ENCODE measurements at places on chromosomes 6 and 20.

- no peak for DNase-seq
These were observed 7.2 kb downstream of the THBS2 start for GRCh38 chr6:169246445-169246844.

DNA sequence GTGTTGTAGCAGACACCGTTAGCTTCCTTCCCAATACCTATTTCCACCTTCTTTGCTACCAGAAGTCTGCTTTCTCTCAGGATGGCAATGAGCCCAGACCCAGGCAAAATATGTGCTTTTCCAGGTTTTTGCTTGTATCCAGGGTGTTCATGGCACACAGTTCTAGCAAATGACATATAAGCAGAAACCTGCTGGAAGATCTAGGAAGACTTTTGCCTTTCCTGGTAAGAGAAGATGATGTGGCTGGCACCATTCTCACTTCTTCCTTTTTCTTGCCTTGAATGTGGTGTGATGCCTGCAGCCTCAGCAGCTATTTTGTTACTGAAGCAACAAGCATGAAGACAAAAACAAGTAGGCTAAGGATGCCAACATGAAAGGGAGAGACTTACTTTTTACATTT is 19.2 kb upstream of the TBC1D22B start:
- no peak for DNase-seq

DNA sequence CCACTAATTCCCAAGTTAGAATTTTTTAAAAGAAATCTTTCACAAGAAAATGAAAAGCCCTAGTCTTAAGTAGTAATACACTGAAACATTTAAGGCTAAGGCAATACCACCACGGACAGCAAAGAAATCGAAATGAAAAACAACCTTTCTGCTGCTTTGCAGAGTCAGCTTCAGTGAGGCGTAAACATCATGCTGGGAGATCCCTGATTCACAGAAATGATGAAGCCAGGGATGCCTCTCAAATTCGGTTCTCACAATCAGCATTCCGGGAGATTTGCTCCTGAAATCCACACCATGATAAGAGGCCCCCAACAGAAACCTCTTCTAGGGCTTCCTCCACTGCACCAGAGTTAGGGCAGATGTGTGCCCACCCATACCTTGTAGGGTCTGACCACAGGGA is 18.6 kb downstream of the RRBP1 start:
- DNase-seq: no peak

DNA sequence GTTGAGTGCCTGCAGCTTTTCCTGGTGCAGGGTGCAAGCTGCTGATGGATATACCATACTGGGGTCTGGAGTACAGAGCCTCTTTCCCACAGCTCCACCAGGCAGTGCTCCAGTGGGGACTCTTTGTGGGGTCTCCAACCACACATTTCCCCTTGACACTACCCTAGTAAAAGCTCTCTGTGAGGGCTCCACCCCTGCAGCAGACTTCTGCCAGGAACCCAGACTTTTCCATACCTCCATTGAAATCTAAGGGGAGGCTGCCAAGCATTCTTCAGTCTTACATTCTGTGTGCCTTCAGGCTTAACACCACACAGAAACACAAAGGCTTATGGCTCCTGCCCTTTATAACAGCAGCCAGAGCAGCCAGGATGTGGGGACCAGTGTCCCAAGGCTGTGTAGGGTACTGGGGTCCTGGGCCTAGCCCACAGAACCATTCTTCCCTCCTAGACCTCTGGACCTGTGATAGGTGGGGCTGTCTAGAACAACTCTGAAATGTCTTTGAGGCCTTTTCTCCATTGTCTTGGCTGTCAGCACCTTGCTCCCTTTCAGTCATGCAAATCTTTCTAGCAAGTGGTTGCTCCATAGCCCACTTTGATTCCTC is 65.7 kb downstream of the TBXT start:
- no peak for DNase-seq

- DNase-seq: no peak
These were observed 17.6 kb downstream of the SIRPD start for GRCh38 chr20:1539816-1540419.

DNA sequence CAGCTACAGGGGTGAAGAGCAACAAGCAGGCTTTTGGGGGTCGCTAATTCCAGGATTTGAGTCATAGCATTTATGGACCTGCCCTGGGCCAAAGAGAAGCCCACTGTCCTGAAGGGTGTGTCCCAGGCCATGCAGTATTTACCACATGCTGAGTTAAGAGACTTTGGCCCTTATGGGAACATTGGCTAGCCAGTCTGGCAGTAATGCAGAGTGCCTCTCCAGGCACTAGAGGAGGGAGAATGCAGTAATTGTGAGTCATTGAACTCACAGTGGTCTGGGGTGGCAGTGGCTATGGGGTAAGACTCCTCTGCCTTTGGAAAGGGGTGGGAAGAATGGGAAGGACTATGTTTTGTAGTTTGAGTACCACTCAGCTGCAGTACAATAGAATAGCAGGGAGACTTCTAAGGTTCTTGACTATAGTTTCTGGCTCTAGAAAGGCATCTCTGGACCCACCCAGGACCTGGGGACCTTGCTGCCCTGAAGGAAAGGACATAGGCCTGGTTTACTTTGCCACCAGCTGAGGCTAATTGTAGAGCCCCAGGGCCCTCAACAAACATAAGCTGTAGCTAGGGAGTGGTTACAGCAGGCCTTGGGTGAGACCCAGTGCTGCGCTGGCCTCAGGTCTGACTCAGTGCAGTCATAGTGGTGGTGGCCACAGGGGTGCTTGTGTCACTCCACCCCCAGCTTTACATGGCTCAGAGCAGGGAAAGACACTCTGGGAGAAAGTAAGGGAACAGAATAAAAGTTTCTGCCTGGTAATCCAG is 520.9 kb downstream of the HTR1B start:
- no peak for DNase-seq

GRCh38 chr6:44708208-44708607 is 320.7 kb downstream of the CDC5L start:
- DNase-seq: no peak

- no peak for DNase-seq
These were observed 102.0 kb downstream of the MAFB start for GRCh38 chr20:40587038-40587437.

DNA sequence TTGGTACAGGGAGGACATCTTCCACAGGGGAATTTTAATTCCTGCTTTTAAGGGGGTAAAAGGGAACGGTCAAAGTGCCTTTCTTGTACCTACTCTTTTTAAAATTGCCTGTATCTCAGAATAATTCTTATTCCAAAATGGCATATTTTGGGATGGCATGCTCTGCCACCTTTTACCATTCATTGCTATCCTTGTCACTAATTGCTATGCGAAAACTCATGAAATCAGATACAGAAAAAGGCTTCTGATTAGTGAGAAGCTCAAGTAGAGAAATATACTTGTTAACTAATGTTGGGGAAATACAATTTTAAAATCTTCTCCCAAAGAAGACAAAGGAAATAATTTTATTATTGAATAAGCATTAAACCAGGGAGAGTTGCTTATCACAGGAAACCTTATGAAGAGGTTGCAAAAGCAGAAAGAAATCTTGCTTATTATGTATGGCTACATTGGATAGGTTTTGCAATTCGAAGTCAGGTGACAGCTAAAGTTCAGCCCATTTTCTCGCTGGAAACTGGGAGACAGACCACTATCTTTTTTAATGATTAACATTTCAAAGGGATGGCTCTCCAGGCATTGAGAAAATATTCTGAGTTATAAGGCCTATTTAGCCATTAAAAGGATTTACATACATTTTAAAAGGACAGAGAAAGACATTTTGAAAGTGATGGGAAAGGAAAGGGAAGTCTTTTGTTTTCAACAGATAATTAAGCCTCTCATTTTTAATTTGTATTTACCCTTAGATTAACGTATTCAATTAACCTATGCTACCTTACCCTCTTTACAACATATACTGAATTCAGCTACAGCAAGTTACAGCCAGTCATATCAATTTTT is 110.3 kb upstream of the PRSS16 start:
- DNase-seq: no peak
